ENCODE measurements at places on chromosomes 3 and 15.
A peak's percentile ranks its signal among the peaks of the same experiment; 100 is the strongest.

DNA sequence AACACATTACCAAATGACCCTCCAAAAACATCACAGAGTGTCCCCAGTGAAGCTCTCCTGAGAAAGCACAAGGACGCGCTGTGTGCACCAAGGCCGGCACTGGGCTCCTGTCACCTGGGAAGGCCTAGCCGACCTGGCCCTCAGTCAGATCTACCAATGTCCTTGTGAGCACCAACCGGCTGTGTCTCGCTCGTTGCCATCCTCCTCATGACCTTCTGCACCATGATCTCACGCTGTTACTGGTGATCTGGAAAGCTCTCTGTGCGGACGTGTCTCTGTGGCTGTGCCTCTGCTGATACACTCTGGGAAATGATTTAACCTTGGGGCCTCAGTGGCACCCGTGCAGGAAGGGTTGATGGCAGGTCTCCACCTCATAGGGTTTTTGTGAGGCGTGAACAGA is 24.2 kb downstream of the ZXDC start:
- DNase-seq = no peak

GRCh38 chr3:122572940-122573412 is 4.5 kb upstream of the PARP15 start:
- no peak for DNase-seq

DNA sequence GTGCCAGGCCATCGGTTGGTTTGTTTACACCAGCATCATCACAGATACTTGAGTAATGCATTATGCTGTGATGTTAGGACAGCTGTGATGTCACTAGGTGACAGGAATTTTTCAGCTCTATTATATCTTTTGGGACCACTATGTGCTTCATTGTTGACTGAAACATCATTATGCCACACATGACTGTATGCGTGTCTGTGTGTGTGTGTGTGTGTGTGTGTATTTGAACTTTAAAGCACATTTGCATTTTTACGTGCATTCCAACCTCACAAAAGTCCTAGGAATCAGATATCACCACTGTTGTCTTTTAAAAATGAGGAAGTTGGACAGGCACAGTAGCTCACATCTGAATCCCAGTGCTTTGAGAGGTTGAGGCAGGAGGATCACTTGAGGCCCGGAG is 223.0 kb downstream of the TBL1XR1 start:
- no peak for DNase-seq

- no peak for DNase-seq
These were observed 478.9 kb upstream of the TBL1XR1 start for GRCh38 chr3:177676148-177676547.

- no peak for DNase-seq
These were observed 166.2 kb upstream of the NSMCE3 start for GRCh38 chr15:29435811-29436210.

DNA sequence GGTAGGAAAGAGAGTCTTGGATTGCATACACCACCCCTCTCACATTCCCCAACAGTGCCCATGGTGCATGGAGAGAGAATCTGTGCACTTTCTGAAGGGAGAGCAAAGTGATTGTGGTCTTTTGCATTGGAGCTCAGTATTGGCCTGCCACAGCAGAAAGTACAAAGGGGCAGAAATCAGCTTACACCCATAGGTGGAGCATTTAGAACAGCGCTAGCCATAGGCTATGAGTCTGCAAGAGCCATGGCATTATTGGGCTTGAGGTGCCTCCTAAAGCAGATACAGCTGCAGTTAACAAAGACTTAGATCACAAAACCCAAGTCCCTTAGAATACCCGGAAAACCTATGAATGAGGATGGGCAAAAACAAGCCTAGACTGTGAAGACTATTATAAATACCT is 21.8 kb downstream of the SI start:
- DNase-seq = no peak

DNA sequence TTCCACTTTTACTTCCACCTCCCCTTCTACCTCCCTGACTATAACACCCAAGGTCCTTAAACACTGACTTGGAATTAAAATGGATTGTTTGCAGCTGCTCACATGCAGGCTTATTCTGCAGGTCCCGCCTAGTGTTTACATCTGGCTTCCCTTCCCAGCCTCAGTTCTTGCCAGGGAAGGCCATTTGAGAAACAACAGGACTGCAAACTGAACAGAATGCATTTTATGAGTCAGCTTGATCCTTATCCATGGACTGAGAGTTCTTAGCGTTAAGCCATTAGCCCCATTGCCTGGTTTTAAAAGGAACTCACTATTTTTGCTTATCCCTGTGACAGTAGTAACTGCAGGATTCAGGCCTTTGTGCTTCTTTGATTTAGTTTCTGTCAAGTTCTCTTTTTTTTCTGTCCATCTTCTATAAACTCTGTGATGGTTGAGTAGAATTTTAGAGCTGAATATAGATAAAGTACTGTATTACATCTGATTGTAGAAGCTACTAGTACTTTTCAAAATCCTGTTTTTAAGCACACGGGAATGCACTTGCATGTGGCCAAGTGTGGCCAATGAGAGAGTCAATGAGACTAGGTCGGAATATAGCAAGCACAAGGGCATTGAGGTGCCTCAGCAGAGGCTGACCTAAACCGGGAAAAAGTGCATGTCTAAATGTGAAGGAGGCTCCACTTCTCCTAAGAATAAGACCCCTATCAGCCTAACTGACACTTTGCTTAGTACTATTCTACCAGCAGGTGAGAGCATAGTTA is 106.4 kb downstream of the TUSC7 start:
- no peak for DNase-seq

DNA sequence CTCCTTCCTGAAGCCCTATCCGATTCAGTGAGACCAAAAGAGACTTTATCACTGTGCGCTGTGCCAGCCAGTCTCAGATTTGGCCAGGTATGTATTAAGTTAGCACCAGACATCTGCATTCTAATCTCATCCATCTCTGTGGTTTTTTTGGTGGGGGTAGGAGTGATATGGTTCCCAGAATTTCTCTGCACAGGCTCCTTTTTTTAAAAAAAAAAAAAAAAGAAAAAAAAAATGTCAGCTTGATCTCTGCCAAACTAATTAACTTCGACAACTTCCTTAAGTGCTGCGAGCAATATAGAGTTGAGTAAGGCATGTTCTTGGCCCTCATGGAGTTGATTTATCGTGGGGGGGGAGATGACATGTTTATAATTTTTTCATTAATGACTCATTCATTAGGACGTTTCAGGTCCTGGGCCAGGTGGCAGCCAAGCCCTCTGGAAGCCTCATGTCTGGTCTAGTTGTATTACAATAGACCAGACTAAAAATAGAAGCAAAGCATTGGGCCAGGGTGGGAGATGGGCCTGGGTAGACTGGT is 12.9 kb downstream of the SLCO3A1 start:
- DNase-seq = no peak

DNA sequence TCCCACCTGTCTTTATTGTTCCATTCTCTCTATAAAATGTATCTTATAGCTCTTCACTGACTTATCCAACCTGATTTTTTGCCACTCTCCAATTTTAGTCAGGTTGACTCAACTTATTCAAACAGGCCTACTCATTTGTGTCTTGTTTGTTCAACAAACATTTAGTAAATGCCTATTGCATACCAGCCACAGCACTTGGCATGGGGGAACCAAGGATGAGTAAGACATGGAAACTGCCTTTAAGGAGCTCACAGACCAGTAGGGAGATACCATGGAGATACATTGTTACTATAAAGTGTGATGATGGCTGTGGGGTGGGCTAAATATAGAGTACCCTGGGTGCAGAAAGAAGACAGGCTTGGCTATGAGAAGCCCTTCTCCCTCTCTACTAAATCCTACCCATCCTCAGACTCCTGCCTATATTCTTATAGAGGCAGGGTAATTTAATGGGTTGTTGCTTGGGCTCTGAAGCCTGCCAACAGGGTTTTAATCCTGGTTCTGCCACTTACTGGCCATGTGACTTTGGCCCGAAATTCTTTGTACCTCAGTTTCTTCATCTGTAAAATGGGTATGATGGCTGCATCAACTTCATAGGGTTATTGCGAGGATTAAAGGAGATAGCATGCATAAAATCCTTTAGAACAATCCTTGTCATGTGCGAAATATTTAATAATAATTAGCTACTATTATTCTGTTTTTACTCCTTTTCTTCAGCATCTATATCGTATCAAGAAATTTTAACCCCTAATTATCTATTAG is 348.5 kb upstream of the UMPS start:
- DNase-seq = no peak

- DNase-seq = no peak
These were observed 40.0 kb upstream of the CMSS1 start for GRCh38 chr3:99777708-99778107.

DNA sequence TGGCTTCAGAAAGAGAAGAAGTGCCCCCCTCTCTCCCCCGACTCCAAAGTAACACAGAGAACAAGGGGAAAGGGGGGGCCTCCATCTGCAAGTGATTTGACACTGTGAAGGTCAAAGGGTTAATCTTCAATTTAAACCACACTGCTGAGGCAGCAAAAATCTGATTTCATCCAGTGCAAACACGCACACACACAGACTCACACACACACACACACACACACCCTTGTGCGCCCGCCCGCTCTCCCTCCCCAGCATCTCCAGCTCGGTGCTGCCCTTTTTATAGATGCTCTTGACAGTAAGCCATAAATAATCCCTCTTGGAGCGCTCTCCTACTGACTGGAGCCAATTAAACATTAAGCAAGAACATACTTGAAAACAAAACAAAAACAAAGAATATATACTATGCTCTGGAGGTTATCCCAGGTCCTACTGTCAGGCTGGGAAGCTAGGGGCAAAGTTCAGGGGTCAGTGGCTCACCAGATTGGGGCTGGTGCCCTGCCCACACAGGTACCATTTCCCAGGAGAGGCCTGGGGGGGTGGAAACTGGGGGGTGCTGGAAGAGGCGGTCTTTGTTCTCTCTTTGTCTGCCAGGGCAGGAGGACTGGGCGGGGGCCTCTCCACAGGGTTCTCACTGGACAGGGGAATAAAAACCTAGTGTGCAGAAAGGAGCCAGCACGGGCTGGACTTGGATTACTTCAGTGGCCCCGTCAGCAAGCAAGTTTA is 16.3 kb downstream of the BMF start:
- no peak for DNase-seq

- peak; percentile 92 for DNase-seq
These were observed at the start of the genes KIF9 and KLHL18 for GRCh38 chr3:47282424-47283192. Gene KIF9, minus strand, starts transcription at chr3:47282799. Its CDS starts 5,425 bp downstream, at chr3:47277374. Gene KLHL18, plus strand, starts transcription at chr3:47282944. Its CDS starts 22 bp downstream, at chr3:47282966.

GRCh38 chr3:178743297-178743696 is 207.1 kb downstream of the KCNMB2 start:
- no peak for DNase-seq

DNA sequence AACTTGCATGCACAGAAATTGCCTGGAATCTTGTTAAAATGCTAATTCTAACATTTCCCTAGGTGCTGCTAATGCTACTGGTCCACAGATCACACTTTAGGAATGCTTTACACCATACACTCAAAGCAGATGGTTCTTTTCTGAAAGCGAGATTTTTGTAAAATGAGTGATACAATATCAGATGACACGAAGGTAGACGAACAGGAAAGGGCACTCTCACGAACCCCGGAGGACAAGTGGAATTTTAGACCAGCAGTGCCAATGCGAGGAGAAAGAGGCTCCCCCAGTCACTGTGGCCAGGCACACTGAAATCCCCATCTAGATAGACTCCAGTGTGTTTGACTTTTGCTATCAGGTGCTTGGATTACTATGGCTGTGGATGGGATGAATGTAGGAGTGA is 21.0 kb downstream of the FAIM start:
- no peak for DNase-seq

DNA sequence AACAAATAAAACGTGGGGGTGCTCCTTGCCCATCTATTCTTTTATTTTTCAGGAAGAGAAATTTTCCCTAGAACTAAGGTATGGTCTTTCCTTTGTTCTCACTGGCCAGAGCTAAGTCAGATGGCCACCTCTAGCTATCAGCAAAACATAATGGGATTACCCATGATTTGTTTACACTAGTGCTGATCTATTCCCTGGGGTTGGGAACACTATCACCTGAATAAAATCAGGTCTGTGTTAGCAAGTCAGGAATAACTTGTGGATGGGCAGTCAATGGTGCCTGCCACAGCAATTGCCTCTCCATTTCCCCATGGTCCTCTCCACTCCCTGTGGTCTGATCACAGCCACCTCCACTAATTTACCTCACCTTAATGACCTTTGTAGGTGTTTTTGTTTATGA is 181.7 kb upstream of the CADPS start:
- DNase-seq = no peak

All from stimulated activated CD4-positive, alpha-beta T cell treated with anti-CD3 and anti-CD28 coated beads, Interleukin-1b, Interleukin-23, amount 100 ng/mL, for 1 hour (primary cell).